ENCODE measurements at places on chromosomes 3 and 15.
A peak's percentile ranks its signal among the peaks of the same experiment; 100 is the strongest.

DNA sequence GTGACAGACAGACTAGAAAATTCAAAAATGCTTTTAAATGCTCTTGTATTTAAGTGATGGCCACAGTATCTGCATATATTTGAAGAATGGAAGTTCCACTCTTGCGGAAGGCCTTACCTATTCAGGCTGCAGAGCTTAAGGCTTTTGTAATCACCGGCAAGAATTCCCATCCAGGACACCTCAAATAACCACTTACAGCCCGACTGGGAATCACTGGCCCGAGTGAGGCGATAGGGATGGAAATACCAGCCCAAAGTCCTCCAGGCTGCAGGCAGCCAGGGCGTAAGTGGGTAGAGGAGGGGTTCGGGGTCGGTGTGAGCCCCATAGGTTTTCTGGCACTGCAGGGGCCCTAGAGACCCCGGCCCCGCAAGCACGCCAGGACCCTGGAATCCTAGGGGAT, 9.5 kb downstream of the CMTM7 start:
- DNase-seq = no peak

DNA sequence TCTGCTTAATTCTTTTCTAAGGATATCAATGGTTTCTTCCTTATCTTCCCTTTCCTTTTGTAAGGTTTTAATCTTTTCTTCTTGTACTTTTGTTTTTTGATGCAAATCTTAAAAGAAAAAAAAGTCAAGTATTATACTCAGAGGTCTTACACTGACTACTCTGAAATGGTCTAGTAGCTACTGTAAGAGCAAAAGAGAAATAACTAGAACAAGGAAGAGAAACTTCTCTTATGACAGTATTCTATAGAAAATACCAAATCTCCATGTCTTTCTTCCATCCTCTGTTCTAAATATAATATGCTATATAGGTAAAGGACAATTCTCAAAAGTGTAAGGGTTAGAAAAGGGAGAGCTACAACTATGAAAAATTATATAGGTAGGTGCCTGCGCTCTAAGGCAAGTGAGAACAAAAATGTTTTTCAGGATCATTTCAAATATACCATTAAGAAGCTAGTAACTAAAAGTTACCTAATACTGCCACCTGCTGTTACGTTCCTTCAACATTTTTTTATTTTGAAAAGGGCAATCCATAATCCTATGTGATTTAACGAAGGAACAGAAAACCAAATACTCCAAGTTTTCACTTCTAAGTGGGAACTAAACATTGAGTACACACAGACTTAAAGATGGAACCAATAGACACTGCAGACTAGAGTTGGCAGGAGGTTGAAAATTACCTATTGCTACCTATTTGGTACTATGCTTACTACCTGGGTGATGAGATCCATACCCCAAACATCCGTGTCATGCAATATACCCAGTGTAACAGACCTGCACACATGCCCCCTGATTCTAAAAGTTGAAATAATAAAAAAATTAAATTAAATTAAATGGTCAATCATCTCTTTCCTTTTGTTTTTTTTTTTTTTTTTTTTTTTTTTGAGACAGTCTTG, 36.7 kb downstream of the CIP2A start:
- no peak for DNase-seq

GRCh38 chr3:31132132-31132769, 237.8 kb upstream of the GADL1 start:
- DNase-seq = peak; percentile 10

GRCh38 chr3:67389176-67389575, 265.2 kb downstream of the SUCLG2 start:
- no peak for DNase-seq

DNA sequence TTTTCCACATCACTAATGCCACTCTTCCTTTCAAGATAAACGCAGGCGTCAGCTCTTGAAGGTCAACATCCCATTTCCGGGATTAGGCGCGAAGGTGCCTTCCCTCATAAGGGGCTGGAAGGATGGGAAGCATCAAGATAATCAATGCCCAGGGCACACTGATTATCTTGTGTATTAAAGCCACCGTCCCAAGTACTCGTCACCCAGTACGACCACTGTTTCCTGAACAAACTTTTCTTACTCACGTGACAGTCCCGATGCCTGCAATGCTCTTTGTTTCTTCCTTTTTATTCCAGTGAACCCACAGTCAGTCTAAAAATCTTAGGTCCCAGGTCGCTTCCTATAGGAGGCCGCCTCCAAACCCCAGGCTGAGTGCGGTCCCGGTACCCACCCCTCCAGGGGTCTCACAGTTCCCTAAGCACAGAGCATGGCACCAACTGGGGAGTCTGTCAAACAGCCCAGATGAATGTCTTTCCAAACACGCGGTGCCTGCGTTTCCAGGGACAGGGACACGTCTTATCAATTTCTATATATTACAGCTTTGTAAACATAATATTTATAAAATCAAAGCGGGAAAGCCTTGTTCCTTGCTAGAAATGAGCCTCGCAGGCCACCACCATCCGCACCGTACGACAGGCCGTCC, 589 bp downstream of the ANAPC13 start:
- no peak for DNase-seq

DNA sequence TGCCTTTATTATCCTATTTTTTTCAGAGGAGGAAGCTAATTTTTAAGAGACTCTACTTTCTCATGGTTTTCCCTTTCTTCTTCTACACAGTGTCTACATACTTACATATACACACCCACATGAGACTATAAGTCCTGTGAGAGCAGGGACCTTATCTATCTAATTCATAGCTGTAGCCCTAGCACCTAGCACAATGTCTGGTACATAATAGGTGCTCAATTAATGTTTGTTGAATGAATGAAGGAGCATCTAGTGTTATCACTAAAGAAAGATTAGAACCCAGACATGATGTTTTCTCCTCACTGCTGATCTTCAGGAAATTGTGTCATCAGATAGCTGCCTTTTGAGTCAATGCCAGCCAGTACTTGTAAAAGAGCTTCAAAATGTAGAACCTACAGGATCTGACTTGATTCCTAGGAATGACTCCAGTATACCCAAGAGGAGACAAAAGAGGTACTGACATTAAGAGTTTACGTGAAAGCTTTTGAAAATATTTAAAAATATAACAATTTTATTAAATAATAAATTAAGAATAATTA, 2.5 kb downstream of the SCG5 start:
- DNase-seq = no peak

Data from HTR-8/SVneo (cell line).